ENCODE measurements at places on chromosomes 13 and 19.

DNA sequence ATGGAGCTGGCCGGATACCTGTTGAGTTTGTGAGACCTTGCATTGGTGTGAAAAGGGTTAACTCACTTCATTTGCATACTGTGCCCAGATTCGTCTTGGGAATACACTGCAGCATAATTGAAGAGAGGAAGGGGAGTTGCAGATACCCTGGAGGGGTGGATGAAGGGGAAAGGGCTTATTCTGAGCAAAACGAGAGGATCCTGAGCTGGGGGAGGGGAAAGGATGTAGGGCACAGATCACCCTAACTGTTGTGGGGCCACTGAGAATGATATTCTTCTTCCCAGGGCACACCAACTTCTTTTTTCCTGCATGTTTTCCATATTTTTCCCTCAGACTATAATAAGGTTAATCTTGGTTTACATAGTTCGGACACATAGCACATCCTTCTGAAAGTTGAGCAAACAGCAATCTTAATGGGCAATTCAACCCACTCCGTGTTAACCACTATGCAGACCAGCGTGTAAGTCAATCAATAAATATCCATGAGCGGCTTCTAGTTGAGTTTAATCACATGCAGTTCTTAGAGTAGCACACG, 11.7 kb upstream of the PTPRS start:
- no peak for DNase-seq

GRCh38 chr19:20315543-20315942, 148.5 kb downstream of the ZNF486 start:
- no peak for DNase-seq

DNA sequence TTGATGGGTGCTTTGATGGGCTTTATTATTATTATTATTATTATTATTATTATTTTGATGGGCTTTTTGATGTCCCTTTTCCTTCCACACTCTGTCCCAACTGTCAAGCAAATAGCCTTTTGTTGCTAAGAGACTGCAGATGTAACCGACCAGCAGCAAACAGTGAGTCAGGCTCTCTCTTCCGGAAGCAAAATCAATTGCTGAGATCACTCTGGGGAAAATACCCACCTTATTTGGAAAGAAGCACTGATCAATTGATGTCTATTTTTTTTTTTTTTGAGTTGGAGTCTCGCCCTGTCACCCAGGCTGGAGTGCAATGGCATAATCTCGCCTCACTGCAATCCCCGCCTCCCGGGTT, 2.9 kb downstream of the LDLR start:
- no peak for DNase-seq

DNA sequence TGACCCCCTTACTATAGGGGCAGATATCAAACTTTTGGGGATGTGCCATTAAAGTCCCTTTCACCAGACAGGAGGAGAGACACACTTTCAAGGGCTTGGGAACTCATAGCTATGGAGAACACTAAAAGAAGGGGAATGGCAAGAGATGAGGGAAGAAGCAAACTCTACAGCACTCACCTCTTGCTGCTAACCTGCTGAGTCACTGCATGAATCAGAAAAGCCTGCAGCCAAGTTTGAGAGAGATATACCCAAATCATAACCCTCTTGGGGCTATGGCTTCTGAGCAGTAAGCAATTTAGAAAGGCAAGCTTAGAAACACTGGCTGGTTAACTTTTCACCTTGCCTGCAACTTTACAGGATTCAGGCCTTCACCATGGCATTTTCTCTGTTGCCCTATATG, 1028.0 kb downstream of the UQCRFS1 start:
- no peak for DNase-seq

GRCh38 chr19:55077106-55077505, 1.4 kb downstream of the EPS8L1 start:
- DNase-seq = no peak

DNA sequence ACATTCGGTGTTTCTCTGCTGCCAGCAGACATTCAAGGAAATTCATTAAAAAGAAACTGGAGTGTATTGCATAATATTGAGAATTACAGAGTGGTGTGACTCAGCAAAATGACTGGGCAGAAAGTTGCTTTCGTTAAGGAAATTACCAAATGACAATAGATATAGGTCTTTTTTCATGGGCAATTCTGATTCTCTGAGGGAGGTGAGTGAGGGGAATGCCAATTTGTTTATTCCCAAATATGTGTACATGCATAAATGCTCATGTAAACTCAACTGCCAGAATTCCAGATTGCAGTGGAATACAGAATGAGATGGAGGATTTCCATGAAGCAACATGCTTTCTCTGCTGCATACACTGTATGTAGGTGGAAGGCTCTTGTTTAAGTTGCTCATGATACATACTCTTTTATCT, 1730.1 kb downstream of the SLITRK5 start:
- no peak for DNase-seq

DNA sequence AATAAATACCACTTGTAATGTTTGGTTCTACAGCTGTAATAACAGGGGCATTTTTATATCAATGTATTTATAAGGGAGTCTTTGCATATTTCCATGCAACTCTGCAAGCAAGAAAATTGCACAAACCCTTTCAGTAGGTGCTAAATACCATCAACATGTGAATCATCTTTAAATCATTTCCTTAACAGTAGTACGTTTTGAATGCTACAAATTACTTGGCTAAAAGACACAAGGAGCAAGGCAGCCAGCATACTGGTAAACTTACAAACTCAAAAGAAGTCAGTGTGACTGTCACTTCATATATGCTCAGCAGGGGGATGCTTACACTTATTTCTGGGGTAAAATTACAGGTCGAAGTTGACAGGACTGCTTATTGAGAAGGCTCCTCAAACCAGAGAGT, 402.4 kb downstream of the EFNB2 start:
- DNase-seq = no peak

- DNase-seq = no peak
Measured at GRCh38 chr13:108267347-108267746, 2.2 kb upstream of the TNFSF13B start.

- no peak for DNase-seq
Measured at GRCh38 chr19:35623327-35624010, 5.4 kb upstream of the RBM42 start.

DNA sequence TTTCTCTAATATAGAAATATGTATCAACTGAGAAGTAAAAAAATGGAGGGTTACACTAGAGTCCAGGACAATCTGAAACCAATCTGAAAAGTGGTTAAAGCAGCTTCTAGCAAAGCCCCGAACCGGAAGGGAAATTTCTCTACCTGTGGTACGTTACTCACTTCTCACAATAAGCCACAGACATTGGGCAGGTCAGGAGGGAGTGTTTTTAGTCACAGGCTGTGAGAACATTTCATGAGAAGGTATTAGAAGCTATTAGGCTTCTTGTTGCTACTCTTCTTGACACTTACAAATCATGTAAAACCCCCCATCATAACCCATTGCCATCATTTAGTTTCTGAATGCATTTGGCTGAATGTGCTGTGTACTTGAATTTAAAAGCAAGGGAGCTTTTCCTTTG, 120.9 kb downstream of the NUFIP1 start:
- DNase-seq = no peak

- no peak for DNase-seq
Measured at GRCh38 chr19:14088634-14089411, 1.7 kb downstream of the SAMD1 start.

DNA sequence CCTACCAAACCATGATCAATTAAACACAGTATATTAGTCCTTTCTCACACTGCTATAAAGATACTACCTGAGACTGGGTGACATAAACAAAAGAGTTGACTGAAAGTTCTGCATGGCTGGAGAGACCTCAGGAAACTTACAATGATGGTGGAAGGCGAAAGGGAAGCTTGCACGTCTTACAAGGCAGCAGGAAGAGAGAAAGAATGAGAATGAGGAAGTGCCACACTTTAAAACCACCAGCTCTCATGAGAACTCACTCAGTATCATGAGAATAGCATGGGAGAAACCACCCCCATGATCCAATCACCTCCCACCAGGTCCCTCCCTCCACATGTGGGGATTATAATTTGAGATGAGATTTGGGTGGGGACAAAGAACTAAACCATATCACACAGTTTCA, 324.9 kb upstream of the ZNF507 start:
- DNase-seq = no peak

DNA sequence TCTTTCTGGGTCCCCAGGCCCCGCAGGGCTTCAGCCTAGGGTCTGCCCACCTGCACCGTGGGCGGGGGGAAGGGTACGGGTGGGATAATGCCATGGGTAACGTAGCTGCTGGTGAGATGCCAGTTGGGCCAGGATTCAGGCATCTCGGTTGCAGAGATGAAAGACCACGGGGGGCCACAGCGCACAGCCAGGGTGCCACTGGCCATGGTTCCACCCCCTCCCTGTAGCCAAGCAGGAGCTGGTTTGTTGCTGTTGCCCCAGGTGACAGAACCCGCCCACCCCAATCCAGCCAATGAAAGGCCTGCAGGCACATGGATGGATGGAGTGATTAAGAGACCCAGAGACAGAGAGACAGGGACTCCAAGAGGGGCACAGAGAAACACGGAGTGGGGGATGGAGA, 1.0 kb upstream of the CGB7 start:
- no peak for DNase-seq

- DNase-seq = no peak
Measured at GRCh38 chr19:2051773-2052704, 995 bp upstream of the MKNK2 start.

DNA sequence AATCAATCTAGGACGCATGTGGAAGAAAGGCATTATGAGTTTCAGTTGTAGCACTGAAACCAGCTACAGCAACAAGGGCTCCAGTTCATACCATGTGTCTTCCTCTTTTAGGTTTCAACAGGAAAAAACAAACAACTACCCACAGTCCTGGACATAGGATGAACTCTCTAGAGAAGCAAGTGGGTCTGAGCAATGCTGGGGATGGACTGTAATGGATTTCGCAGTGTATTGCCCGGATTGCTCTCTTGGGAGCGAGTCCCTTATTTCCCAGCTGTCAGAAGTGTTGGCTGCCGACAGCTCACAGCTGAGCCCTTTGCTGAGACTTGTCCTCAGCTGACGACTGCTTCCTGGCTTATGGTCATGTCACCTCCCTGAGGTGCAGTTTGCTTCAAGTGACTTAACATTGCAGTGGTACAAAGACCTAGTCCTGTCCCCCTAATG, 12.1 kb upstream of the MYCBP2 start:
- DNase-seq = no peak

DNA sequence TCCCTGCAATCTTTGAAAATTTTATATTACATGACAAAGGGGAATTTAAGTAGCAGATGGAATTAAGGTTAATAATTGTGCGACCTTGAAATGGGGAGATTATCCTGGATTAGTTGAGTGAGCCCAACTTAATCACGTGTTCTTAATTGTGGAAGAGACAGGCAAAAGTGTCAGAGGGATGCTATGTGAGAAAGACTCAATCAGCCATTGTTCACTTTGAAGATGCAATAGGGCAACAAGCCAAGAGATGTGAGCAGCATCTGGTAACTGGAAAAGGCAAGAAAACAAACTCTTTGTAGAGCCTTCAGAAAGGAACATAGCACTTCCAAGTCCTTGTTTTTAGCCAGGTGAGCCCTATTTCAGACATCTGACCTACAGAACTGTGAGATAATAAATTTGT, 247.7 kb downstream of the SLITRK1 start:
- no peak for DNase-seq

GRCh38 chr19:52600639-52601024, 30.5 kb downstream of the ZNF701 start:
- no peak for DNase-seq
